D721Med (cell line): ENCODE measurements at places on chromosomes 7 and 10.

GRCh38 chr10:71381611-71382010 is 15.1 kb upstream of the CDH23 start:
- DNase-seq = peak; percentile 72

DNA sequence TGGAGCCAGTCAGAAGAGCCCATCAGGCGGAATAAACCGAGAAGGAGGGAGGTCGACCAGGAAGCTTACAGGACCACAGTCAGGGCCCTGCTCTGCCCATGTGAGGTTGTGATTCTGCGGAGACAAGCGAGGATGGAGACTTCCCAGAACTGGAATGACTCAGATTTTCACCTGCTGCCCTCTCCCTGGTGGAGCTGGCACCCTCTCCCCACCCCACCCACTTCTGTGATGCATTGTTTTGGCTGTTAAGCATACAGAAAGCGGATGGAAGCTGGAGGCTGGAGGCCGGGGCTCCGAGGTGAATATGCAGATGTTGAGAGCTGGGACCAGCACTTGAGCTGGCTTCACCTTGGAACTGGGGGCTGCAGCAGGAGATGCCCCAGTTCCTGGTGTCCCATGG is 57.4 kb downstream of the NPTX2 start:
- DNase-seq = no peak

DNA sequence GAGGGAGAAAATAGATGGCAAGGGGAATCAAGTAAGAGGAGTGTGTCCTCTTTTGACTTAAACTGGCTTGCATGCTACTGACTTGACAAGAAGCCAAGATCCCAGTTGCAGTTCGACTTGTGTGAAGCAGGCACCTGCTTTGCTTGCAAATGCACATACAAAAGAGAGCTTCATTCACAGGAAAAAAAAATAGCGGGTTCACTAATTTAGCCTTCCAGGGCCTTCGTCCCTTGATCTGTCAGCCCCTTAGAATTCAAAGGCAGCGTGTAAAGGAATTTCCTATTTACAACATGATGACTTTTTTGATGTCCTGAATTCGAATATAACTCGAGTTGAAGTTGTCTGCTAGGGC is 192.1 kb downstream of the CELF2 start:
- DNase-seq = no peak

DNA sequence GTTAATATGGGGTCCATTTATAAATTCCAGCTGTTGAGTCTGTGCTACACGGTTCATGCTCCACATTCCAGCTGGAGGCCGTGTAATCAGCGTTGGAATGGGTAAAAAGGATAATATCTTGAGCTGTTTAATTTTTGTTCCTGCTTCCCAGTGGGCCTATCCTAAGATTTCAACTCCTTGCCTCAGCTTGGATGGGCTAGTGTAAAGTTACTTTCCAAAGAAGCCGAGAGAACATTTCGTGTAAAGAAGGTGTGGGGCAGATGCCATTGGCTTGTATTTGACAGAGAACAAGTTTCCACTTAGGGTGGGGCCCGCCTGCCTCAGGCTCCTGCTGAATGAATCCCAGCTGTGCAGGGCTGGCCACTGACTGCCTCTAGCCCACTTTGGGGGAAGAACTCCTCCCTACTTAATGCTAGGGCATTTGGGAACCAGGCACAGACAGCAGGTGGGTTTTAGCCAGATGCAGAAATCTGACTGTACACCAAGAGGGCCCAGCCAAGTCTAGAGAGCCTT is 125.9 kb upstream of the LYZL2 start:
- DNase-seq = no peak

- DNase-seq = no peak
Measured at GRCh38 chr7:155322530-155322929, 24.9 kb downstream of the INSIG1 start.

- peak; percentile 55 for DNase-seq
Measured at GRCh38 chr10:75097666-75098285, 13.7 kb upstream of the SAMD8 start.

DNA sequence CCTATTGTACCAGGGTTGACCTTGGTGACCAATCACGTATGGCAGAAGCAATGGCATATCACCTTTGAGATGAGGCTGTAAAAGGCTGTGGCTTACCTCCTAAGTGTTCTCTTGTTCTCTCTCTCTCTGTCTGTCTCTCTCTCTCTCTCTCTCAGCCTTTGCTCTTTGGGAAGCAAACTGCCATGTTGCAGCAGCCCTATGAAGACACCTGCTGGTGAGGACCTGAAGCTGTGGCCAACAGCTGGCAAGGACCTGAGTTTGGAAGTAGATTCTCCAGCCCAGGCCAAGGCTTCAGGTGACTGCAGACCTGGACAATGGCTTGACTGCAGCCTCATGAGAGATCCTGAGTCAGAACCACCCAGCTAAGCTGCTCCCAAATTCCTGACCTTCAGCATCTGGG is 161.4 kb downstream of the GPAM start:
- no peak for DNase-seq

DNA sequence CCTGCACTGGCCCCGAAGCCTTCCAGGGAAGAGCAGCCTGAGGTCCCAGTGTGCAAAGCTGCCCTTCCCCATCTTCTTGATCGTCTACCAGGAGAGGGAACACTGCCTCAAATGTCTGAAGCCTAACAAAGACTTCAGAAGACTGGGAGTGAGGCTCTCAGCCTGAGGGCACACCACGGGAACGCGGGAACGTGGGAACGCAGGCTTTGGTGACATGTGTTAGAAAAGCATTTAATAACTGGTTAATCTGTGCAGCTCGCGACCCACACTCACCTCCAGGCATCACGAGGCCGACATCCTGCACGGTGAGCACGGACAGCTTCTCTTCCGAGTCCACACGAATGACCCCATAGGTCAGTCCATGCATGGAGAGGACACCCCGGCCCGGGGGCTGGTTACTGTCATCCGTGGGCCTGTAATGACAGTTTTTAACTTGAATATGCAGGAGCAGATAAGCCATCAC is 234.0 kb downstream of the ZMYND11 start:
- no peak for DNase-seq

DNA sequence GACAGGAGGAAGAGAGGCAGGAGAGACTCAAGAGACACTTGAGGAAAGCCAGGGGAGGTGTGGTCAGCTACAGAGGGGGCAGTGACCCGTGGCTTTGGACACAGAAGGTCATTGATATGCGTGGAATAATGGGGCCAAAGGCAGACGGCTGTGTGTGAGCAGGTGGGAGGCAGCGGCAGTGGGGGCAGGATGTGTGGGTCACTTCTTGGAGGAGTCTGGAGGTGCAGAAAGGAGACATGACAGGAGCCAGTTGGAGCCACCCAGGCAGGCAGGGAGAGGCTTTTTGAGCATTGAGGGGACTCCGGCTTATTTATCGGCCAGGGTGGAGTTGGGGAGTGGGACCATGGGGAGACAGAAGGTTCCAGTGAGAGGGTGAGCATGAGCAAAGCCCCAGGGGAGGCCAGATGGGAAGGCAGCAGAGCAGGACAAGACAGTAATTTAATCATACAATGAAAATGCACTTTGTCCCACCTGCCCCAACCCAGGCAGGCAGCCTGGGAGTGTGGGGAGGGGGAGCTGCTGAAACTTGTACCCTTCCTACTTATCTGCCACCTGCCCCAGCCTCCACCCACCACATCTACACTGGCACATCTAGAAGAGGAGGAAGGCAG is 5.0 kb downstream of the LDB3 start:
- no peak for DNase-seq

GRCh38 chr10:104308439-104308903 is 29.8 kb downstream of the ITPRIP start:
- DNase-seq = no peak

- no peak for DNase-seq
Measured at GRCh38 chr10:128001849-128002248, 94.9 kb downstream of the PTPRE start.
